ENCODE measurements at places on chromosomes 2 and 18.

DNA sequence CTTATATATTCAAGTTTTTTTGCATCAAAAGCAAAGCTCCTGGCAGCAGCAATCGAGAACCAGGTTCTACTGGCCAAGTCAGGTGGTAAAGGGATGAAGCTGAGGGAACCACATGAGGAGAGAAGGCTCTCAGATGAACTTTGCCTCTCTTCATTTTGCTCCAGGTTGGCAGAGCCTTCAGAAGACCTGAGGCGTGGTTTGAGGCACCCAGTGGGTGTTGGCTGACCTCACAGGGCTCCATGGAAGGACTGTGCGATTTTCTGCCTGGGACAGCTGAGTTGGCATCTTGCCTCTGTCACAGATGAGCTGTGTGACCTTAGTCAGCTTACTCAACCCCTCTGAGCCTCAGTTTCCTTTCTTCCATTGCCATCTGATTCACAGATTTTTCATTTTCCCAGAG is 89.0 kb downstream of the INSIG2 start:
- DNase-seq = no peak

GRCh38 chr2:19868701-19869580 is 32.8 kb downstream of the TTC32 start:
- DNase-seq = no peak

GRCh38 chr18:45785134-45785533 is 40.3 kb upstream of the SIGLEC15 start:
- DNase-seq = no peak

GRCh38 chr2:239544918-239545465 is 144.2 kb upstream of the HDAC4 start:
- DNase-seq = no peak

GRCh38 chr2:172673056-172673683 is 62.5 kb upstream of the RAPGEF4 start:
- DNase-seq = no peak

All from NCI-H1092 (cell line).